ENCODE measurements at places on chromosomes 5 and 9.

DNA sequence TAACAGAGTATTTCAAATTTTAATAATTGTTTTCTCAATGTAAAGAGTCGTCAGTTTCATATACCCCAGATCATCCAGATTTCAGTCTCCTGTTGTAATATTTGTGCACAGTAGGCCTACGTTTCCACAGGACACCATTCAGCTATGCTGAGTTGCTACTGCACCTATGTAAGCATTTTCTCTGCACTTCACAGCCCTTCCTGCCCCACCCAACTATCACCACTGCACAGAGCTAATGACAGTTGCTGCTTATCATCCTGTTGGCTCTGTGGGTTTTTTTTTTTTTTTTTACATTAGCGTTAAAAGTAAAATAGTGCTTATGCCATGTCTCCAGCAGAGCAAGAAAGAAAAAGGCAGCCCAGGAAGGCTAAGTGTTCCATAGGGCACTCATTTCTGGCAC is 5.9 kb upstream of the PRKACG start:
- peak; percentile 56 for DNase-seq

- DNase-seq: no peak
These were observed 143.9 kb downstream of the SLIT3 start for GRCh38 chr5:169157064-169157463.

DNA sequence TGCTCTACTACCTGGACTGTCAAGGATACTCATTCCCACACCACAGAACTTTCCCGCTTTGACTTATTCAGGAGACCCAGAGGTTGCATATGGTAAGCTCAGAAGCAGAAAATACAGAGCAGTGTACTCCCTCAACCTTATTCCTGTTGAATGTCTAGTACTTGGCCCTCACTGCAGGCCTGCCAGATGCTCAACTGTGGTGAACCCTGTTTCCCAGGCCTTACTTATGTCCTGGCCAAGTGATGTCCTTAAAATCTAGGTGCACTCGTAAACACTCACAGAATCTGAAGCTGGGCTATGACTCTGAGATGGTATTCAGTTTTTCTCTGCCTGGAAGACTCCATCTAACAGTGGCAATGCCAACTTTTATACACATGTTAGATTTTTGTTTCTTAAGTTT is 21.0 kb downstream of the DIAPH1 start:
- DNase-seq: no peak

GRCh38 chr9:123964761-123965160 is 34.8 kb upstream of the DENND1A start:
- DNase-seq: no peak

GRCh38 chr9:122420315-122420714 is 49.5 kb downstream of the PTGS1 start:
- no peak for DNase-seq

DNA sequence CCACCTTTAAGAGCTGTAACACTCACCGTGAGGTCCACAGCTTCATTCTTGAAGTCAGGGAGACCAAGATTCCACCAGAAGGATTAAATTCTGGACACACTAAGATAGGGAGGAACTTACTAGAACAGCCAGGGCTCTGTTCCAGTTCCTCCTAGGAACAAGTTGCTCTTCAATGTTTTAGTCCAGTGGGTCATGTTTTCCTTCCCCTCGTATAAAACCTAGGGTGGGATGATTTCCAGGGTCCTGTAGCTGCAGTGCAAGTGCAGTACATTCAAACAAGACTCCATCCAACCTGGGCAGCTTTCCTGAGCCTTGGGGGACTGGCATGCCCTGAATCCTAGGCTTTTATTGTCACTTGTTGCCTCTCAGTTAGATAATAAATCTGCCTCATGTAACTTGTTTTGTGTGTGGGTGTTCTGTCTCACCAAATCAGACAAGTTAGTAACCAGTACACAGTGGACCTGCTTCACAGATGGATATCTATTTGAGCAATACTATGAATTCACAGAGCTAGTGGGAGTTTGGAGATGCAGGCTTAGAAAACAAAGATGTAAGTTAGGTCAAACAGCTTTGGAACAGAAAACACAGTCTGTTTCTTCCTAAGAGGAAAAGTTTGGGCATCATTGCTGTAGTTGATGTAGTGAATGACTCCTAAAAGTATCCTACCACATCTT is 405.6 kb downstream of the GABRG2 start:
- no peak for DNase-seq

DNA sequence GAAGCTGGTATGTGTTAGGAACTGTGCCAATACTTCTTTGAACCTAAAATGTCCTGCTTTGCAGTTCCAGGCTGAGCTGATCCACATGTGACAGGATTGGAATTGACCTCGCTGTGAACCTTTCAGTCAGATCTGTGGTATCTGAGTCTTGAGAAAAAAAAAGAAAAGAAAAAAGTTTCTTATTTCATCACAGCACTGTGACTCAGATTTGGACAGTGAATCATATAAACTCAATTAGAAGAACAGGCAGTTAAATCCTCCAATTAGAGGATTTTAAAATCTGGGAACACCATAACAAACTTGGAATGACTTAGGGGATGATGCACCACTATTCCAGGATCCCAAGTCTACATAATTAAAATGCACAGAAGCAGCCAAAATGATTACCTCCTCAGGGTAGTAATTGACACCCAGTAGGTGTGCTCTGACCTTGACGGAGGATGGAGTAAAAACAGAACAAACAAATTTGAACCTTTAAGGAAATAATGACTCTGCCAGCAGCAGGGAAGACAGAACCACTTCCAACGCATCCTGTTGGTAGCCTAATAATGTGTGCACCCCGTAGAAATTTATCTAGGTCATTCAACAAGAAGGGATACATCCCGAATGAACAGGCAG is 57.8 kb upstream of the RAI14 start:
- DNase-seq: no peak

DNA sequence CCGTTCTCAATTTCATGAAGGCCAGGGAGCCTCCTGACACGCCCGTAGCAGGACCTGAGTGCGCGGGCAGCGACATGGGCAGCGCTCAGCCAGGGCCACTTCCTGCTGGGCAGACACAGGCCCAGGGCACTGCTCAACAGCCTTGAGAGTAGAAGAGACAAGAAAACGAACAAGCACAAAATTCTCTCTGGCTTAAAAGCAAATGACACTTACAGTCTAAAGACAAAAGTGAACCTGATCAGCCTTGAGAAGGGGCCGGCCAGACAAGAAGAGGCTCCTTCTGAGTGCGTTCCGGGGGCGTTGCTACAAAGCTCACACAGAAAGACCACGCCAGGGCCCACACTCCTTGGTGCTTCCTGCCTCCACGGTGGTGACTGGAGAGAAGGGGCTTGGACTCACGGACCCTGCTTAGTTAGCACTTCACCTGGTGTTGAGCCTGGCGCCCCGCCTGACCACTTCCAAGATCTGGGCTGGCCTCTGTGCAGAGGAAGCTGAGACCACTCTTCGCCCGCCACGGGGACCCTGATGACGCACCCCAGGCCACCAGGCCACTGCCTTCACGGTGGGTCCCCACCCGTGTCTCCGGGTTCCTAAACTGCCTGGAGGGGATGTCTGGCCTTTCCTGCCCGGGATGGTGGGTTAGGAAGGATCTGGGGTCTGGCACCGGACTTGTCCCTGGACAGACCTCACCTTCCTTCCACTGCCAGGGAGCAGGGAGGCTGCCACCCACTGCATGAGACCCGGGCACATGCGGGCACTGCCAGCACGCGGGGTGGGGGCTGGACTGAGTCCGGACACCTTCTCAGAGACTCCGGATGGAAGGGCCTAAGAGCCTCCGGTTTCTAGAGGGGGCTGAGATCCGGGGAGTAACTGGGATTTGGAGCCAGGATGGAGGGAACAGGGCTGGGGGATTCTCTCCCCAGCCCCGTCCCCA is 1.3 kb downstream of the SLC12A7 start:
- peak; percentile 5 for DNase-seq

DNA sequence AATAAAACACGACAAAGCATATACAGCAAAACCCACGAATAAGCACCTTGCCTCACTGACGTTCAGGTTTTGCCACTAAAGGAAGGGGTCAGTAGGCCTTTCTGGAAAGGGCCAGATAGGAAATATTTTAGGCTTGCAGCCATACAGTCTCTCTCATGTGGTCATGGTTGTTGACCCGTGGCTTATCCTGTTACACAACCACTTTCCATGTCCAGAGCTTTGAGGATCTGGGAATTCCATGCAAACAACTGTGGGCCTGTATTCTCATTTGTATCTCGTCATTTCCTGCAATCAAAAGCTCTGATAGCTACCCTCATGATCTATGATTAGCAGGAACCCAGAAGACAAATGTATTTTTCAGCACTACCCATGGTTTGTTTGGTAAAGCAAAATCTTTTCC is 108.3 kb downstream of the DRD1 start:
- DNase-seq: no peak

- no peak for DNase-seq
These were observed 154.6 kb downstream of the IZUMO3 start for GRCh38 chr9:24391095-24391494.

- DNase-seq: peak; percentile 77
These were observed 5.5 kb upstream of the AQP3 start for GRCh38 chr9:33452828-33453271.

DNA sequence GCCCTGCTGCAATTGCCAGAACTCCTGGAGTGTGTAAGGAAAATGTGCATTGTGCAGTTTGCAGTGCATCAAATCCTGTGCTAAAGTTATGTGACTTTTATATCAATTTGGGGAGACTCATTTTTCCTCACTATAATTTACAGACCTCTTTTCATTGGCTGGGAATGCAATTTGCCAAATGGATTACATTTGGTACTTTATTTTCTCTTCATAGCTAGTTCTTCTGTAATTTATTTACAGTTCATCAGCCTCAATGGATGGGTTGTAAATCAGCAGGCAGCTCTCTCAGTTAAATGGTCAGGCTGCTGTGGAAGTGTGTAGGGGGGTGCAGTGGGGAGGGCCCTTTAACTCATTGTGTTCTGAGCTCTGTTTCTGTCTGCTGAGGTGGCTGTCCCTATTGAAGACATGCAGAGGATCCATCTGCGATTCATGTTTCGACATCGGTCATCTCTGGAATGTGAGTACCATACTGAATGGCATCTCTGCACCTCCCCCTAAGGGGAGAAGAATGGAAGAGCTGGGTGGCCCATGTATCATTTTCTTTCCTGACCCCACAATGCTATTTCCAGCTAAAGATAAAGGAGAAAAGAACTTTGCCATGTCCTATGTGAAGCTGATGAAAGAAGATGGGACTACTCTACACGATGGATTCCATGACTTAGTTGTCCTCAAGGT is 74.6 kb downstream of the DOCK2 start:
- DNase-seq: no peak

DNA sequence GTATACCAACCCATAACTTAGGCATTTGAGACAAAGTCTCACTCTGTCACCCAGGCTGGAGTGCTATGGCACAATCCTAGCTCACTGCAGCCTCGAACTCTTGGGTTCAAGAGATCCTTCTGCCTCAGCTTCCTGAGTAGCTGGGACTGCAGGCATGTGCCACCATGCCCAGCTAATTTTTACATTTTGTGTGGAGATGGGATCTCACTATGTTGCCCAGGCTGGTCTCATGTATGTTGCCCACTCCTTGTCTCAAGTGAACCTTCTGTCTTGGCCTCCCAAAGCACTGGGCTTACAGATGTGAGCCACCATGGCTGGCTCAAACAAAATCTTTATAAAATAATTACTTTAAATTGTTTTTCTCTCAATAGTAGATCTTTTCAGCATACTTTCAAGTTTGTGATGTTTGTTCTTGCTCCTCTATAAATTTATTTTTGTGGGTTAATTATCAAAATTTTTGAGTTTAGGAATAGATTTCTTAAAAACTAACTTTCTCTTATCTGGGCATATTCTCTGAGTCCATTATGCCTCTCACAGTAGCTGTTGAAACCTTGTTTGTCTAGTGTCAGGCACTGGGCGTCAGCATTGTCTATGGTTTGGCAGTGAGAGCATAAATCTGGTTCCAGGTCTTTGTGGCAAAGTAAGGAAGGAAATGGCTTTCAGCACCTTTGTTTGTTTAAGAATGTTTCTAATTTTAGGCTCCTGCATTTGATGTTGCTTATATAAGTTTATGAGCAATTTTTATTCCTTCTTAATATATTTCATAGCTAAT is 38.7 kb downstream of the NLN start:
- peak; percentile 72 for DNase-seq

DNA sequence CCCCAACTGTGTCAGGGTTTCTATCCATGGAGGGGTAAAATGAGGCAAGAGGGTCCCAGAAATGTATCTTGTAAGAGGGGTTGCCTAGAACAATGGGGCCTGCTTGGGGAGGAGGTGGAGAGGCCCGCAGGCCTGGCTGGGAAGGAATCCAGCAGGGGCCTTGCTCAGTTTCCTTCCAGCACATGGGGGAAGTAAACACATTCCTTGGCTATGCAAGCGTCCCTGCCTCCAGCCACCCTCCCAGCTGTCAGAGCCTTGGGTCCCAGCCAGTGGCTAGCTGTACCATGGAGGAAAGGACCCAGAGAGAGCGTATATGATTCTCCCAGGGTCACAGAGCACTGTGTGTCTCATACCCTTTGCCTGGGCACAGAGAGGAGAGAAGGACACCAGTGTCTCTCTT is 71.1 kb upstream of the IL17B start:
- DNase-seq: no peak

- no peak for DNase-seq
These were observed 616.4 kb upstream of the NUDT12 start for GRCh38 chr5:104178829-104179456.

GRCh38 chr5:74943905-74944304 is 77.7 kb upstream of the FAM169A start:
- no peak for DNase-seq

Measured in CD4-positive, alpha-beta T cell treated with Interleukin-6 for 4 hours (primary cell).